ENCODE measurements at places on chromosomes 11 and 22.

DNA sequence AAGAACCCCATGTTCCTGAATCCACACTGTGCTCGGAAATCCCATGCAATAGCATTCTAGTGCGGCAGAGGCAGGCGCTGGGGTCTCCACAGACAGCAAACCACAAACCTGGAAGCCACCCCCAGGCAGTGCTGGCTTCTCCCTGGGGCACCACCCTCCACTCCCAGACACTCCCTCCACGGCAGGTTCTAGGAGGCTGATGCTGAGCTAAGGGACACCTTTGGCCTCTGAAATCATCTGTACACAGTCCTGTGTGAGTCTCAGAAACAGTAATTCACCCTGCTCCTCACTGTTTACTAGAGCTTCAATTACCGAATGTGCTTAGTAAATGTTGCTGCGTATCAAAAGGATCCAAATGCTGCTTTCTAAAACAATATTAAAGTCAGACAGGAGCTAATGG, 129.3 kb downstream of the EFCAB6 start:
- no peak for DNase-seq

DNA sequence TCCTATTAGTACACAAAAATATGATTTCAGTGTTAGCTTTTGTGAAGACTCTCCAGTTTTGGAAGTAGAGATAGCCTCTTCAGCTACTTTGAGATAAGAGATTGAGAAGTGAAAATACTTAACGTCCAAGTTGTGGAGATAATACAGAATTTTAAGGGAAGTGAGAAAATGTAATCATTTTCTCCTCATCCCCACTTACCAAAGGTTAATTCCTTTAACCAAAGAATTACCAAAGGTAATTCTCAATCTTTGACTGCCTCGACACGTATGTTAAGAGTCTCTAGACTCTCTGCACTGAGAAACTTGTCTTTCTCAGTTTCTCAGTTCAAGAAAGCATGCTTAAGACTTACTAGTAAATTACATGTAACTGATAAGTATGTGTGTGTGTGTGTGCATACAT, 15.3 kb downstream of the C11orf54 start:
- no peak for DNase-seq

DNA sequence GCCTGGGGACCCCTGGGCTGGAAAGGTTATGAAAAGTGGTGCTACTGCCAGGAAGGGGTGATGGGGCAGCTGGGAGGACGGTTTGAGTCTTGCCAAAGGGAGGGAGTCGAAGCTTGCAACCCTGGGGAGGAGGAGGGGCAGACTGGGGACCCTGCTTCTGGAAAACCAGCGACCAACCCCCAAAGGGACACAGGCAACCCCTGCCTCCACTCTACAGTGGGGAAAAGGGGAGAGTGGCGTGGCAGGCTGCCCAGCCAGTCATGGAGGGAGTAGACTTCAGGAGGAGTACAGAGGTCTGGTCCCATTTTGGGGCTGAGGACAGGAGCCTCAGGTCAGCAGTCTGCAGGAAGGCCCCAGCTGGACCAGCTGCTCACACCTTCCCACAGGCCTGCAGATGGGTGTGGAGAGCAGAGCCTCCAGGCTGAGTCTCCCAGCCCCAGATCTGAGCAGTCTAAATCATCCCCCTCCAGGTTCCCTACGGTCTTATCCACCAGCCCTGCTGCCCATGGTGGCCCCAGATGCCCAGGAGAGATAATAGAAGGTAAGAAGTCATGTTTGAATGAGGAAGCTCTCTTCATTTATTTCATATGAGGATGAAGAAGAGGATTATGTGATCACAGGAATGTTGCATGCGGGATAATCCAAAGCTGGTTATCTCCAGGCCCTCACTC, 3.3 kb downstream of the DDT start:
- DNase-seq = no peak

DNA sequence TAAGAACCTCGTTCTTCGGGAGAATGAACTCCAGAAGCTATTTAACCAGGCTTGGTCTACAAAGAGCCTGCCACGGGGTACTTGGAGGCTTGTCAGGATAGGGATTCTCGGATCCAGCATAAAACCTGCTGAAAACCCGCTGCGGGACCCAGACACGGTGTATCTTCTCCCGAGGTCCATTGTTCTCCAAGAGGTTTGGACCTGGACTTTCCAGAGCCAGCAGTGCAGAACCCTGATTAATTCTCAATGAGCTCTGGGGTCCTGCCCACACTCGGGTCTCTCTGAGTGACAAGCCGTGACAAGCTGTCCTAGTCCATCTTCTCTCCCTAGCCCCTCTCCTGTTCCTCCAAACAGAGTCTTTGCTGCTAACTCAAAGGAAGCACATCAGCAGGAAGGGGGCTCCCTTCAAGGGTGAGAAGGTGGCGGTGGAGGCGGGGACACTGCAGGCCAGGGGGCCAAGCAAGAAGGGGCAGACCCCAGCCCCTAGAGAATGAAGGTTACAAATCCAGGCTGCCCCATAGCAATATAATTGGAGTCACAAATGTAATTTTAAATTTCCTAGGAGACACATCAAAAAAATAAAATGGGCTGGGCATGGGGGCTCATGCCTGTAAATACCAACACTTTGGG, 12.2 kb downstream of the SHANK2 start:
- no peak for DNase-seq

GRCh38 chr22:34129691-34130486, 209.6 kb upstream of the LARGE1 start:
- no peak for DNase-seq

- DNase-seq = no peak
Measured at GRCh38 chr11:129975543-129975942, 27.1 kb downstream of the PRDM10 start.

DNA sequence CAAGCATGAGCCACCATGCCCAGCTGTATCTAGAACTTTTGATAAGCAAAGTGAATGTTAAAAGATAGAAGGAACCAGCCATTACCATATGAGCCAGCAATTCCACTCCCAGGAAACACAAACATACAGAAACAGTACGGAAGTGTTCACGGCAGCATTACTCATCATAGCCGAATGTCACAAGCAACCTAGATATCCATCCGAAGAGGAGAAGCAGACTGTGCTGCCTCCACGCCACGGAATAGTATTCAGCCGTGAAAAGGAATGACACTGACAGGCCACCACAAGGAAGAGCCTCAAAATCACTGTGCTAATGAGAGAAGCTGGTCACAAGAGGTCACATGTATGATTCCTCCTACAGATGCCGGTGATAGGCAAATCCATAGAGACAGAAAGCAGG, 17.6 kb upstream of the MGAT3 start:
- DNase-seq = no peak

DNA sequence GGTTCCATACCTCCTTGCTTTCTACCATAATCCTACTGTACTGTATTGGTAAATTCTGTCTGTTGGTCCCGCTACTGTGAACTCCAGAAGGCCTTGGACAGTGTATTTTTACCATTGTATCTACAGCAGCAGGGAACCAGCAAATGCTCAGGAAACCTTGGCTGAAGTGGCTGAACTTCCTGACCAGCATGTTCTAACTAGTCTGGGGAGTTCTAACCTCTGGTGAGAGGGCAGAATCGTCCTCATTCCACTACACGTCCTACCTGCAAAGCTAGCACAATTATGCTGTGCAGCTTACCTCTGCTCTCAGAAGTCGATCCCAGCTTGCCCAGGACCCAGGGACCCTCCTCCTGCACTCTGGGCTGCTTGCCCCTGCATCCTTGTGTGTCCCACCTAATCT, 283.1 kb downstream of the TENM4 start:
- no peak for DNase-seq
